T-helper 2 cell (primary cell): ENCODE measurements at places on chromosomes 3 and 15.

- DNase-seq: no peak
Observed at GRCh38 chr3:195200010-195200822, 70.7 kb downstream of the XXYLT1 start.

- DNase-seq: no peak
Observed at GRCh38 chr3:114538211-114538610, 244.4 kb downstream of the TIGIT start.

- DNase-seq: no peak
Observed at GRCh38 chr3:56792193-56792592, 9.6 kb downstream of the ARHGEF3 start.

- DNase-seq: no peak
Observed at GRCh38 chr3:27596921-27597320, 112.7 kb upstream of the SLC4A7 start.

- no peak for DNase-seq
Observed at GRCh38 chr15:96160269-96160668, 170.2 kb upstream of the NR2F2 start.

DNA sequence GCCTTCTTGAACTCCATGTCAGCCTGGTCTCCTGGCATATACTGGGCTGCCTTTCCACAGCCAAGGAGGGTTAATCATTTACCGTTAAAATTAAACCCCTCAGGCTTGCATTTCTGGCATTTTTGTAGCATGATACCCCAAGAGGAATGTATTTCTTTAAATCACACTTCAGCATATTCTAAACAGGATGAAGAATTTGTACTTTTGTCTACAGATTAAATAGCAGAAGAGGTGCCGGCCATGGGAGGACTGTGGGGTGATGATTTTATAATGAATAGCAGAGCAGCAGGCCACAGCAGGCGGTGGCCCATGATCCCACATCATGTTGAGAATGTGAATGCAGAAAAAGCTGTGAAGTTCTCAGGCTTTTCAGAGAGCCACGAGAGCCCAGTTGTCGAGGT lies 90.2 kb downstream of the ARNT2 start:
- no peak for DNase-seq

- no peak for DNase-seq
Observed at GRCh38 chr15:85518979-85519761, 138.8 kb downstream of the AKAP13 start.

GRCh38 chr3:157347577-157348303 lies 88.9 kb upstream of the PTX3 start:
- DNase-seq: no peak

DNA sequence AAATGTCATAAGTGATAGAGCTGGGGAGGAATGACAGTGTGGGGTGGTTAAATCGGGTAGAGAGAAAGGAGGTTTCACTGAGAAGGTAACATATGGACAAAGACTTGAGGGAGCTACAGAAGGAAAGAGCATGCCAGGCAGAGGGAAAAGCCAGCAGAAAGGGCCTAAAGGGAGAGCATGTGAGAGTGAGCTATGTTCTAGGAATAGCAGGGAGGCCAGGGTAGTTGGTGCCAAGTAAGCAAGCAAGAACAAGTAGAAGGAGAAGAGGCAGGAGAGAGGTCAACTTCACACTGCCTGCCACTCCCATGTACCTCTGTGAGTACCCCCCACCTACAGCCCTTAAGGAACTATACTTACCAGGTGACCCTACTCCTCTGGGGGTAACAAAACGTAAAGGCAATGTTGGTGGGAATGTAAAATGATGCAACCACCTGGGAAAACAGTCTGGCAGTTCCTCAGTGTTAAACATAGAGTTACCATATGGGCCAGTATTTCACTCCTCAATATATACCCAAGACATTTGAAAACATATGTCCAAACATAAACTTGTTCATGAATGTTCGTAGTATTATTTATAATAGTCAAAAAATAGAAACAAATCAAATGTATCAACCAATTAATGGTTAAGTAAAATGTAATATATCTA lies 67.6 kb downstream of the SFMBT1 start:
- no peak for DNase-seq

- DNase-seq: no peak
Observed at GRCh38 chr3:194957743-194958240, 272.1 kb downstream of the FAM43A start.

DNA sequence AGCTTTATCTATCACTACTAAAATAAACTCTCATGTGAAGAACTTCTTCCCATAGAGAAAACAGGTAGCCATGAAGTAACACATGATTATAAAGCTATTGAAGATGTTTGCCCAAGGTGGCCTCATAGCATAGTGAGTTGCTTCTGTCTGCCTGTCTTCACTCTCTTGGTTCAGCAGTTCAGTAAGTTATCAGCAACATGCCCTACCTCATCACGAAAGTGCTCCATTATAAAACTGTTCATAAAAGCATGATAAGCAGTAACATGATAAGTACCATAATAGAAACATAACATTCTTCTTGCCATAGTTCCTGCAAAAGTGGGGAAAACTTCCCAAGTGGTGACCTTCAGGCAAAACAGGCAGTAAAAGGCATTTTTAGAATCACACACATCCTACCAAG lies 45.6 kb downstream of the MRPL3 start:
- no peak for DNase-seq

GRCh38 chr3:83224101-83224868 lies 1462.8 kb upstream of the GBE1 start:
- DNase-seq: no peak

DNA sequence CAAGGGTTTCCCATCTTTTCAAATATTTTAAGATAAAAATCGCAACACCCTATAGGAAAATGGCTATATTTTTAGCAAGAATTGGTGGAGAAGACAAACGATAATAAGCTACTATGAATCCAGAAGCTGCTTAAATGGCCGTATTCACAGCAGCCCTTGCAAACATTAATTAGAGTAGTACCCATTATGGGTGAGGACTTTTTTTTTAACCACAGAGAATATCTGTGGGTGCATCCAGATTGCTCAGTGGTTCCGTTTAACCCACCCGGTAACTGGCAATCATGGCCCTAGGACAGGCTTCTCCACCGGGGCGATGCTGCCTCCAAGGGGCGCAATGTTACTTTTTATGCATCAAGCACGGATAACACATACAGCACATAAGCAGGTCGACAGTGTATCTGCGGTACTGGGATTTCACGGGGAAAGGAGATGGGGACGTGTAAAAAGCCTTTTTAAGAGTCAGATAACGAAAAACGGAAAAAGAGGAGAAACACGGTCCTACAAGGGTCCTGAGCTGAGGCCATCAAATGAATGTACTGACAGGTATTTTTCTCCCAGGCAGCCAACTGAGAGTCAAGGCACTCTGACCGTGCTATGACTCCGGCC lies 968 bp upstream of the TMEM266 start:
- DNase-seq: peak; percentile 39

GRCh38 chr3:184676927-184677326 lies 34.9 kb downstream of the MAGEF1 start:
- DNase-seq: no peak

DNA sequence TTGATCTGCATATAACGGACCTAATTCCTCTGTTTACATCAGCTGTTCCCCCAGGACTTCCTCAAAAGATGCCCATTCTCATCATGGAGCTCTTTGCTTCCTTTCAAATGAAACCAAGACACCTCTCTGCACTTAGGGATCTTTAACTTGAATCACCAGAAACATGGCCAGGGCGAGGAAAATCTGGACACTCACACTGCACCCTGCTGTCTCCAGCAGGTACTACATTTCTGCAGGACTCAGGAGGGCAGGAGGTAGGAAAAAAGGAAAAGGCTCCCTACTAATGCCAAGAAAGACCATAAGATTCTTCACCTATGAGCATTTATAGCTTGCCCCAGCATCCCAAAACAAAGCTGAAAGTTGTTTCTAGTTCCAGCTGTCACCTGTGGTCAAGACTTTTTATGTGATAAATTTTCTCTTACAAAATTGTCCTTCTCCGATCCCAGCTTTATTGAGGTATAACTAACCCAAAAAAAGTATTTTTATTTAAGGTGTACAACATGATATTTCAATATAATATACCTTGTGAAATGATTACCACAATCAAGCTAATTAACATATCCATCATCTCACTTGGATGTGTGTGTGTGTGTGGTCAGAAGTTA lies 87.3 kb upstream of the C15orf61 start:
- DNase-seq: no peak

- no peak for DNase-seq
Observed at GRCh38 chr15:78597583-78597982, 23.2 kb downstream of the CHRNA3 start.

GRCh38 chr15:58575045-58575786 lies 143.4 kb downstream of the LIPC start:
- DNase-seq: no peak

DNA sequence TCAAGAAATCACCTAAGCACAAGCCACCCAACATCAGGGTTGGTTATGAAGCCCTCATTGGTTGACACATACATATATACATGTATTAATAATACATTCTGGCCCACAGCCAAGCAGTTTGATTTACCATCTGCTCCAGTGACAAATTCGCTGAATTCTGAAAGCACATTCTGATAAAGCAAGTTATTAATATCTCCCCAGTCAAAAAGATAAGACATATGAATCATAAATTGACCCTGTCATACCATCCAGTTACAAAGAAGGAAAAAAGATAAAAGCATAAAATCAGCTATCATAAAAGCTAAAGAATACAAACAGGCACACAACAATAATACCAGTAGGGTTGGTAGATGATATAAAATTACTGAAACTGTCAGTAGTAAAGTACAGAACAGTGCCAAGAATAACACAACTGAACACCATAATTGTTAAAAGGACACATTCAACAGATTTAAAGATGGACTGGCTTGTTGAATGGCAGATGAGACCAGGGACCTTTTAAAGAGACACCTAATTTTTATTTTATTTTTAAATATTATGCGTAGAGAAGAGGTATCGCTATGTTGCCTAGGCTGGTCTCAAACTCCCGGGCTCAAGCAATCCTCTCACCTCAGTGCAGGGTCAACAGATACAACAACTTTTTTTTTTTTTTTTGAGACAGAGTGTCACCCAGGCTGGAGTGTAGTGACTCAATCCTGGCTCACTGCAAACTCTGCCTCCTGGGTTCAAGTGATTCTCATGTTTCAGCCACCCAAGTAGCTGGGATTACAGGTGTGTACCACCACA lies 7.7 kb downstream of the SNX4 start:
- DNase-seq: peak; percentile 68

GRCh38 chr3:100209948-100210771 lies 50.6 kb upstream of the TBC1D23 start:
- DNase-seq: peak; percentile 76

DNA sequence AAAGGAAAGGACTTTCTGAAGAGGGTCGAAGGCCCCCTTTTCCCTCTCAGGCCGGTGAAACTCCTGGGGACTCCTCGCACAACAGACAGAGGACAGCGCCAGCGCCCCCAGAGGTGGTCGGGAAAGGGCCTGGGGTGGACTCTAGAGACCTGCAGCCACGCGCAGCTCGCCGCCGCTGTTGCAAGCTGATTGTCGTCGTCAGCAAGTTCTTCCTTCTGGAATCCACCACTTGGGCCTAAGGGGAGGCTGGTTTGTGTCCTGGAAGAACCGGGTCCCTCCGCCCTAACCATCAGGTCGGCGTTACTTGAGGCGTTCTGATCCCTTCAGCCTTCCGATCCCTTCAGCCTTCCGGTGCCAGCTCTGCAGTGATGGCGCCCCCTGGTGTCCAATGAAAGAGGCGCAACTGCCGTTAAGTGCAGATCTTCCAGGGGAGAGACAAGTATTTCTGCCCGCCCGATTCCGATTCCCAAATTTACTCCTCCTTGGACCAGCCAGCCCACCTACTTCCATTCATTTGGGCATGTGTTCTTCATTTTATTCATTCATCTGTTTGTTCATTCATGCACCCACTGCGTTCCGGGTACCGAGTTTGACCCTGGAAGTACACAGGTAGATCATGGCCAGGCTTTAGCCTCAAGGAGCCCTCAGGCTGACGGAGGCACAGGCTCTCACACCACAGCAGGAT lies 77.2 kb upstream of the SLC6A11 start:
- peak; percentile 62 for DNase-seq

DNA sequence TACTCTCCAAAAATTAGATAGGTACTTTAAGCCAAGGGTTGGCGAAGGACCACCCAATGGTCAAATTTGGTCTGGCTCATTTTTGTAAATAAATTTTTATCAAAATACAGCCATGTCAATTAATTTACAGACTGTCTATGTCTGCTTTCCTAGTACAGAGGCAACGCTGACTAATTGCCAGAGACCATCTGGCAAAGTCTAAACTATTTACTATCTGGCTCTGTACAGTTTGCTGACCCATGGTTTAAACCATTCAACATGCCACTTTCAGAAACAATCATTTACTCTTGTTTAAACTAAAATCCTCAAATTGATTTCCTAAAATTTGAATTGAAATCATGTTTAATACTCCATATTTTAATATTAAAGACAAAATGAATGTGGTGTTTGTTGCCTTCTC lies 25.9 kb downstream of the CBLB start:
- DNase-seq: no peak

GRCh38 chr3:138732456-138732855 lies 102.3 kb downstream of the PIK3CB start:
- DNase-seq: no peak

DNA sequence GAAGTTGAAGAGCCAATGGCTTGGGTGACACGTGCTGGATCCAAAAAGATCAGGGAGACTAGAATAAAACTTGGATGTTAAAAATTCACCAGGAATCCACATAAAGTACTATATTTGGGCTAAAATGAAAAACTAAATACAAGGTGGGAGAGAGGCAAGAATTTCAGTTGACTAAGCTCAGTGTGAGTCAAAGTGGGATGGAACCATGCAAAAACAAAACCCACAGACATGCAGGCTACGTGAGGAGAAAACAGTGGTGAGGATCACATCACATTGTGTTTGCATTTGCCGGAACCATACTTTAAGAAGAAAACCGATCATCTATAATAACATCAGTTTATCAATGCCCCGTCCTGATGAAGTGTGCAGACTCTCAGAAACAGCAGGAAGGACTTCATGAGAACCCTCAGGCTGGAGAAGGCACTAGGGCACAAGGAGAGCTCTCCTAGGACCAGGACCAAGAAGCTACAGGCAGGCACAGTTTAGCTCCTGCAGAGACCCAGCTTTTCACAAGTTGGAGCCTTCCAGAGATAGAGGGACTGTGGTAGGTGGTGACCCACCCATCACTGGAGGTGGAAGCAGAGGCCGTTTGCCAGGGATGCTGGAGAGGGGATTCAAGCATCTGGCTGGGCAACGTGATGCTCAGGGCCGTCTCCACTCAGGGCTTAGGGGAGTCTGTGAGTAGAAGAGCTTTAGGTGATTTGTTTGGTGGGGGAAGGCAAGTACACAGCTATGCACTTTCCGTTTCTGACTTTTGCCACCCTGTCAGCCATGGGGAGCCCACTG lies 29.0 kb upstream of the NR2E3 start:
- DNase-seq: no peak

DNA sequence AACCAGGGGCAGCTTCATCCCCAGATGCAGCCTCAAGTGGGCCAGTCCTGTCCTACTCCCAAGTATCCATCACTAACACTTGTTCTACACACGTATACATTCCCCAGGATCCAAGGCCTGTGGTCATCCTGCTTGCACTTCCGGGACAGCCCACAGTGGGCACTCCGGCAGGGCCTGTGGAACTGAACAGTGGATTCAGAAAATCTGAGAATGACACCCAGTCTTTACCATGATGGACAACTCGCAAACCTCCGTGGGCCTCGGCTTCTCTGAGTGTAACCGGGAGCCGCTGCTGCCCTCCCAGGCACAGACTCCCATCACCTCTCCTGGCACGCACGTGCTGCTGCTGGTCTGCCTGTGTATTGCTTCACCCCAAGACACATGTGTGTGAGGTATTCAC lies 59.6 kb downstream of the ATP10A start:
- DNase-seq: no peak

- no peak for DNase-seq
Observed at GRCh38 chr3:189204937-189205336, 33.2 kb downstream of the TPRG1 start.
